ENCODE measurements at places on chromosomes 5 and 9.
A peak's percentile ranks its signal among the peaks of the same experiment; 100 is the strongest.

DNA sequence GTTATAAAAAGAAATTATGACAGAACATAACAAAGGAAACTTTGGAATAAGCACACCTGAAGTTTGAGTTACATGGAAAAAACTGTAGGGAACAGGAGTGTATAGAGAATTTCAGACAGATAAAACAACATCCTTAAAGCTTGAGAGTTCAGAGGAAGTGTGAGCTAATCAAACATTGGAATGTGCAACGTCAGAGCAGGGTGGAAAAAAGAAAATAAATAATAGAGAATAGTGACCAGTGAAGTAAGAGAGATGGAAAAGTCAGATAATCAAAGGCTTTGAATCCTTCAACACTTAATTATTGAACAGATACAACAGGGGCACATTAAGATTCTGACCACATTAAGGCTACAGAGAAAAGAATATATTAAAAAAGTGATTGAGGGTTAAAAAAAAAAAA is 128.5 kb upstream of the CDH10 start:
- DNase-seq, result no peak

- DNase-seq, result peak; percentile 82
These were observed 196.2 kb downstream of the DTWD2 start for GRCh38 chr5:118791926-118792734.

DNA sequence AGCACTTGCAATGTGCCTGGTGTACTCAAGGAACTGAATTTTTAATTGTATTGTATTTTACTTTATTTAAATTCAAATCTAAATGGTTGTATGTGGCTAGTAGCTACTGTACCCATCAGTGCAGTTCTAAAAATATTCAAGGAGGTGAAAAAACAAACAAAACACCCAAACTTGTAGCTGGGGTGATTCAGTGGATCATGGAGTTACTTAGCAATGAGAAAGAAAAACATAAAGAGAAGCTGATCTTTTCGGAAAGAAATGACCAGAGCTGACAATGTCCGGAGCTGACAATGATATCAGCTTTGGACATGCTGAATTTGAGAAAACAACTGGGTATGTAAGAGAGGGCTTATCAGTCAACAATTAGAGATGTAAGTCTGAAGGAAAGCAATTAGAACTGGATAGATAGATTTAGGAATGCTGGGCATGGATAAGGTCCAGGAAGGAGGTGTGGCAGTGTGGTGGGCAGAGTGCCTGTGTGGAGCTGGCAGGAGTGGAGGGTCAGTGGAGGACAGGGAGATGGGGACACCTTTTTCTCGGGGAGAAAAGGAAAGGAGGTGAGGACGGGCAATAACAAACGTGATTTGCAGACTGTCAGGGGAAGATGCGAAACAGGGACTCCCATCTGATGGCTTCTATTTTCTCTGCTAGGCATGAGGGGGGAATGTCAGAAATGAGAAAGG is 113.2 kb downstream of the DCP2 start:
- peak; percentile 54 for DNase-seq

DNA sequence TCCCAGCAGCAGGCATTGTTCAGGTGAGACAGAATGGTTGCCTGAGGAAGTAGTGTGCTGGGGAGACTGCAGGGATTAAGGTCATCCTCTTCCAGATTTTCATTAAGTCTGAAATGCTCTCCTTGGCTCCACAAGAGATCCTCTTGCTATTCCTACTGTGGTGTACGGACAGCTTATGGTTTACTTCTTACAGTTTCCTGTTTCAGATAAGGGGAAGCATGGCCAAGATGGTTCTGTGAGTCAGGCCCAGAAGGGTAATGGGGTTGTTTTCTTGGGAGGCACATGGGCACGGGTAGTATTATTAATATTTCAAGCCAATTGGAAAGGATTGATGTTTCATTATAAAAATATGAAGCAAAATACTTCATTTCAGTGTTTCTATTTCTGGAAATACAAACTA is 42.9 kb downstream of the GLRX start:
- no peak for DNase-seq

DNA sequence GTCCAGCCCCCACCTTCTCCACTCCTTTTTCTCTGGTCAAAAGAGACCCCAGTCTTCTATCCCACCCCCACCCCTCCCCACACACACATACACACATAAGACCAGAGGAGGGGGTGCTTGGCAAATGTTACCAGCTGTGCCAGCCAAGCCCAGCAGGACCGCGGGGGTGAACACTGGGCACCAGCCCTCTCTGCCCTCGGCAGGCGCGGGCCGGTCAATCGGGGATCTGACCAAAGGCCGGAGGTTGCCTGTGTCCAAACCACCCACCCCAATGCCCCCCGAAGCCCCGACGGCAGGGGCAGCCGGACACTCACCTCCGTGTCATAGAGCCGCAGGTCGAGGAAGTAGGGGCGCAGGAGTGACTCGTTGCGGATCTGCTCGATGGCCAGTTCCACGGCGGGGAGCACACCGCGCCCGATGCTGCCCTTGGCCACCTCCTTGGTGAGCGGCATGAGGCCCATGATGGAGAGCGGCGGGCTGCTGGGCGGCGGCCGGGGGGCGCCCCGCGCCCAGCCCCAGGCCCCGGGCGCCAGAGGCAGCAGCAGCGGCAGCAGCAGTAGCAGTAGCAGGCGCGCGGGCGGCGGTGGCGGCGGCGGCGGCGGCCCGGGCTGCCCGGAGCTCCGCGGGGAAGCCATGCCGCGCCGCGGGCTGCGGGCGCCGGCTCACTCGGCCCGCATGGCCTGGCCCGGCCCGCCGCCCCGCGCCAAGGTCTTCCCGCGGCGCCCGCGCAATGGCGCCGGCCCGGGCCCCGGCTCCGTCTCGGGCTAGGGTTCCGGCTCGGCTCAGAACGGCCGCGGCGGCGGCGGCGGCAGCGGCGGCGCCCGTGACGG is 417 bp downstream of the GABBR2 start:
- no peak for DNase-seq

DNA sequence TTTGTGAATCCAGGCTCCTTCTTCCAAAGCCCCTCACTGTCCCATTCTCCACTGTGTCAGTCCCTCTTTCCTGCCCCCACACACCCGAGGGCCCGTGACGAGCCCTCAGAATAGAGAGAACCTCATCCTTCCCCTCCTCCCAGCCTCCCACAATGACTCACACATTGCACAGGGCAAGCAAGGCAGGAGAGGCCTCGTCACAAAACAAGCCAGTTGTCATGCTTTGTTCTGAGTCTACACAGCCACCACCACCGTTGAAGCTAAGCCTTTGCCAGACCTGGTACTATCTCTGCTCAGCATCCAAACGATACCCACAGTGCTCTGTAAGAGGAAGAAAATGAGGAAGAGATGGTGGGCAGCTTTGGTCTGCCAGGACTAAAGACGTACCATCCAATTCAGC is 142.2 kb upstream of the ZNF366 start:
- no peak for DNase-seq

GRCh38 chr9:91783411-91783810 is 166.6 kb downstream of the ROR2 start:
- DNase-seq, result no peak

- no peak for DNase-seq
These were observed 238.1 kb downstream of the MED10 start for GRCh38 chr5:6140219-6140618.

DNA sequence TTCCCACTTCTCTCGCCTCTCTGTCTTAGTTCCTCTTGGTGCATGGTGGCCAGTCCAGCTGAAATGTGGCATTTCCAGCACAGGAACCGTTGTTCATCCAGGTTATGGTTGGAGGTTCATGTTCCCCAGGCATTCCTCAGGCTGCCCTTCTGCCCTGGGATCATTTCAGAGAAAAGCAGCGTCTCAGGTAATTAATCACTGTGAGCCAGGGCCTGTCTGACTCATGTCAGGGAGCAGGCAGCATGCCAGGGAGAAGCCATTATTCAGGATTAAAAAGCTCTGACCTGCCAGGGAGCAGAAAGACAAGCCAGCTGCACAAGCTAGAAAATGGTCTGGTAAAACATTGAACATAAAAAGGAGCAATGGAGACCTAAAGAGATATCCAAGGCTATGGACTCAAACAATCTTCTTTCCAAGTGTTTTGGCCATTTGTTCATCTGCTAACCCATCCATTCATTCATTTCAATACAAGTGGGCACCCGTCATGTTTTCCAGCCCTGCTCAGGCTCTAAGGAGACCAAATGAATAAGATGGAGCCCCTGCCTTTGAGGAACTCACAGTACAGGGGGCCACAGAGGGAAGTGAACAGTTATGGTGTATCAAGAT is 241.4 kb downstream of the DRD1 start:
- peak; percentile 71 for DNase-seq

DNA sequence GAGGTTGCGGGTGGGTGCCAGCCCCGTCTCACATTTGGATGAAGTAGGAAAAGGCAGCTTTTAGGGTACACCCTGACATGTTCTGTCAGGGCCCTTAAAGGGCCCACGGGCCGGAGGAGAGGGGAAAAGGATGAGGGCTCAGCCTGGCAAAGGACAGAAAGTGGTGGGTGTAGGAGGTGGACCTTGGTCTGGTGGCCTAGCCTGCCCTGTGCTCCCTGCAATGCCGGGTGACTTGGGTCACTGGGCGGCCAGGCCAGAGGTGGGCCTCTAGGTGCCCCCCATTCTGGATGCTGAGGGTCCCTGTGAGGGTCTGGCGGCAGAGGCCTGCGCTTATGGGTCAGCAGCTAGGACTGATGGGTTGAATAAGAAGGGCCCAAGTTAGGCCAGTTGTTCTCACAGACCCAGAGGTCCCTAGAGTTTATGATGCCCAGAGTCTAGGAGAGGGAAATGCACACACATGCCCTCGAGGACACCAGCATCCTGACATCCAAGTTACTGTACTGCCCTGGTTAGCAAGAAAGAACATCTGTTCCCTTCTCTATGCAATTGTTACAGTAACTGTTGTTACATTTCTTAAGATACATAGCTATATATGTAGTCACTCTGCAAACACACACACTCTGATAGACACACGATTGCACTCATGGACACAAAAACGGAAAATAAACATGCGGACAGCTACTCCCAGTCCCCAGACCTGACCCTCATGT is 12.5 kb downstream of the TRIM7 start:
- DNase-seq, result no peak

DNA sequence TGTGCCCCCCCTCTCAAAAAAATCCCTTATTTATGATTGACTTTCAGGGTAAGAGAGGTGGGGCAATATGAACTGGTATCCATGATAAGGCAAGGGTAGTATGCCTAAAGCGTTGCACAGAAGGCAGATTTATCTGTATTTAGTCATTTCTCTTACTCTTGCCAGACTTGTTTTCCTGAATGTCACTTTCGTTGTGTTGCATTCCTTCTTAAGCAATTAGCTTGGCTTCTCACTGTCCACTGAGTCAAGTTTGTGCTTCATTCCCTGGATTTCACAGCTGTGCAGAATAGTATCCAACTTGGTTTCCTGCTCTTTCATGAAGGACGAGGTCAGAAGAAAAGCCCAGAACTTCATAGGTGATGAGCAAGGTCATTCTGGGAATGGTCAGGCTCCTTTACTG is 301.5 kb upstream of the ACTBL2 start:
- peak; percentile 18 for DNase-seq

DNA sequence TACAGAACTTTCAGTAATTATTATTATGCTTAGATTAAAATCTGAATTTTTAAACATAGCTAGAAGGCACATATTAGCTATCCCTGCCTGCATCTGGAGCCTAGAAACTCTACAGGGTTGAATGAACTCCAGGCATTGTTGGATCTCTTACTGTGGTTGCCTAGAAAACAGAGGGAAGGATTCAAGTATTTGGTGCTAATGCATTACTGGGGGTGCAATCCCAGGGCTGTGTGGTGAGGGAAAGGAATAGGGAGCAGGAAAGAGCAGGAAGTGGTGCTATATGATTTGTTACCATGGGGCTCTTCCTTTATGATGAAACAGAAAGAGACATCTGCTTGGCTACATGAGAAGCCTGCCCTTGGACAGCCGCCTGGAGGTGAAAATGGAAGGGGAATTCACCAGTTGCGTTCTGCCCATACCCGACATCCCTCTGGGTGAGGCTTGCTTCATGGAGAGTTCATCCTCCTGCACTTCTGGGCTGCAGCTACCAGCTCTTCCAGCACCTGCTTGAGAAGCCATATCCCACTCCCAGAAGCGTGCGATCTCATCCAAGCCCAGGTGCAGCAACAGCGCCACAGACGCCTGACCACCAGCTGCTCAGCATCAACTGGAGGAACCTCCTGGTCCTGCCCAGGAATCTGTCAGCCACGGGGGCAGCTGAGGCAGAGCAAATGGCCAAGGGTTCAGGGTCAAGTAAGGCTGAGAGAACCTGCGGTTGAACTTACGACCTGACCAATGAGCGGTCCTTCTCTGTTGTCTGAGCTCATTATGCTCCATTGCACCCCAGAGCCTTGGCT is 362.8 kb downstream of the SEMA5A start:
- no peak for DNase-seq

- peak; percentile 49 for DNase-seq
These were observed 158.5 kb downstream of the SLIT3 start for GRCh38 chr5:169142264-169142970.

DNA sequence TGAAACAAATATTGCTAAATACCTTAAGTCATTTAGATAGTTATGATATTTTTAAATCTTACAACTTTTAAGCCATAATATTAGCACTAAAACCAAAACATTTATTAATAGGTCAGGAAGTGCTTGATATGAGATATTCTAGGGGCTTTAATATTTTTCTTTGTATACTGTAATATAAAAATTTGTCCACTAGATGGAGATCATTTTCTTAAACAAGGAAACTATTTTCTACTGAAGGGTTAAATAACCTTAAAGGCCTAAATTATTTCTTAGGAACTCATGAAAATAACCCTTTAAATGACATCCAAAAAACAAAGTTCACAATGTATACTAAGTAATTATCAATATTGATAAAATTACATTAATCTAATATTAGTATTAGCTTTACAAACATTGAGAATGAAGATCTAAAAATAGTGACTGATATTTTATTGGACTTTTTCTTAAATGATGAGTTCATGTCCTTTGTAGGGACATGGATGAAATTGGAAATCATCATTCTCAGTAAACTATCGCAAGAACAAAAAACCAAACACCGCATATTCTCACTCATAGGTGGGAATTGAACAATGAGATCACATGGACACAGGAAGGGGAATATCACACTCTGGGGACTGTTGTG is 635.7 kb downstream of the RAB3C start:
- DNase-seq, result peak; percentile 47

GRCh38 chr9:69527454-69527853 is 144.7 kb downstream of the APBA1 start:
- no peak for DNase-seq

- peak; percentile 72 for DNase-seq
These were observed 102.2 kb downstream of the MAP1B start for GRCh38 chr5:72209147-72210115.

DNA sequence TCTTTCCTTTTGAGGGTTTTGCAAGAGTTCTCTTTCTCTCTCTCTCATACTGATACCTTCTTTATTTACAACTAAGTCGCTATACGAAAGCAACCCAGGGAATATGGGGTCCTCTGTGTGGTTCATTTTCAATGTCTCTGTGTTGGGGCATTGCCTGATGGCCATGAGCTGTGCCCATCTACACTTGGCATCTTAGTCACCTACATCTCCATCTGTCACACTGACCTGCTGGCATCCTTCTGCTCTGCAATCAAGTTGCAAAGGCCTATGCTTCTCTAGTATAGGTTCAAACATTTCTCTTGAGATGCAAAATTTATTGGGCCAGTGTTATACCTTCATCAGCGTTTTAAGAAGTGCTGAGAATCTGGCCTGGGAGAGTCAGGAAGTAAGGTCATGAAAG is 228.2 kb downstream of the MTRR start:
- no peak for DNase-seq

GRCh38 chr9:115597330-115597895 is 479.5 kb upstream of the TNC start:
- DNase-seq, result no peak
